ENCODE measurements at places on chromosomes 5 and 9. TPM values are rescaled to one million over a fixed set of nuclear protein-coding genes. Genes with fewer than 3 reads are reported as not detected.

GRCh38 chr9:86891091-86891490, 56.2 kb downstream of the GAS1 start:
- no peak for DNase-seq

- DNase-seq: no peak
Measured at GRCh38 chr5:14453481-14453880, 128.1 kb upstream of the OTULINL start.

Gene OR5C1
- not detected for total RNA-seq

- DNase-seq: no peak
Measured at GRCh38 chr5:116229131-116229689, 144.4 kb downstream of the COMMD10 start.

Gene C5orf58
- total RNA-seq: not detected

All from kidney epithelial cell (primary cell).